ENCODE measurements at places on chromosomes 2 and 18.

DNA sequence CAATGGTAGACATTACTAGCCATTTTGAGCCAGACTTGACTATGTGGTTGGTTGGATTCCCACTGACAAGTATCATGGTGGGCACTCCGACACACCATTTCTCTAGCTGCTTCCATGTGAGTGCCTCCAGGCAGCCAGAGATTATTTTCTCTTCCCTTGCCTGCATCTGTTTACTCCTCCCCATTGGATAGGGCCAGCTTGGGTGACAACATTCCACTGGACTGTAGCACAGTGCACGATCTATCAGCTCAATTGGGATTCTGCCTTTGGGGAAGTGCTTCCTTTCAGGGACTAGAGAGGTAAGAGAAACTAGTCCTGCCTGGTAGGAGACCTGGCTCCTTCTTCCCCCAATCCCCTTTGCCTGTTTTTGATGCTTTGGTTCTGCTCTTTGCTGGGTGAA is 49.0 kb upstream of the MAP4K3 start:
- DNase-seq = no peak

DNA sequence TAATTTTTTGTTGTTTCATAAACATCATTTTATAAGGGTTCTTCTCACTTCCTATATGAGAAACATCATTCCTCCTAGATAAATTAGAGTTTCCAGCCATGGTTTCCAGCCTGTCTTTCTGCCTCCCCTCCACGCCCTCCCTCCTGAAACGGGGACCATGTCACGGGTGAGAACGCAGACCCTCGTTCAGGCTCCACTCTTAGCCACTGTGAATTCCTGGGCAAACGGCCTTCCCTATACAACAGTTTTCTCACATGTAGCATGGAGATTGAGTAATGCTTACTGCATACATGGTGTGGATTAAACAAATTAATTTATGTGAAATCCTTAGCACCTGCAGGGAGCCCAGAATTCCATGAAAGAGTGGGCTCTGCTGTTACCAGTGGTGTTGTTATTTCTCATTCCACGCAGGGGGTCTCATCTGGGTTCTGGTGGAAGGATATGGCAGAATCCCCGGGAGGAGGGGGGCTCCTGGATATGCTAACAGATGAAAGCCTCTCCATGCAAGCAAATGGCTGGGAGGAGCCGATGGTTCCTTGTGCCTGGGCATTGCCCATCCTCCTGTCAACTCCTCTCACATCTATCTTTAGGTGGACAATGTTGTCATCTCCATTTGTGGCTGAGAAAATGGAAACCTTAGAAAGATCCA is 54.0 kb upstream of the TWIST2 start:
- DNase-seq = no peak

DNA sequence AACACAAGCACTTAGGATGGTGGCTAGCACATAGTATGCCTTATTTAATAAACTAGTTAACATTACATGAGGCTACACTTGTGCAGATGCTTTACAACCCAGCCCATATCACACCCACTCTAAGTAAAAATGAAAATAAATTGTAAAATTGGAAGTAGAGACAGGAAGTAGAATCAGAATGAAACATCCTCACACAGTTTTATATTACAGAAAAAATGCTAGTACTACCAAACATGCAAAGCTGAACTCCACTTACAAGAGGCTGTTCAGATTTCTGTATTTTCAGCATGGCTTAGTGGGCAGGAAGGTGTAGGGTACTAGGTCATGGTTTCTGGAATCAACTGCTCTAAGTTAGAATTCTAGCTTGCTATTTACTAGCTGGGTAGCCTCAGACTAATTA is 18.2 kb upstream of the CRIM1 start:
- no peak for DNase-seq

- no peak for DNase-seq
These were observed 323.6 kb upstream of the HS6ST1 start for GRCh38 chr2:128642316-128642715.

- DNase-seq = no peak
These were observed 277.1 kb upstream of the NRP2 start for GRCh38 chr2:205405194-205405593.

DNA sequence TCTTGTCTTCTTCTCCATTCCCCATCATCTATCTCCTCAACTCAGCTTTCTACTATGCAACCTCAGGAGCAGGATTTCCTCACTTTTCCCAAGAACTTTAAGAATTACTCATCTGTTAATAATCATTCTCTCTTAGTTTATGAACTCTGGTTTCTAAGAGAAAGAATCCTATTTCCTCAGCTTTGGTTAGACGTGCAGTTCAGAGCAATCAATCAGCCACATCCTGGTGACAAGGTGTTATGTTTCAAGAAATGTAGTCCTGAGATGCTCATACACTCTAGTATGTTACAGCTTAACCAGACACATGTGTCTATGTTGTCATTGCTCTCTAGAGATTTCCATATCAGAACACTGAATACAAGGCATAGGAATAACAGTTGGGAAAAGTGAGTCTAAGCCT is 277.9 kb downstream of the MBD2 start:
- no peak for DNase-seq

DNA sequence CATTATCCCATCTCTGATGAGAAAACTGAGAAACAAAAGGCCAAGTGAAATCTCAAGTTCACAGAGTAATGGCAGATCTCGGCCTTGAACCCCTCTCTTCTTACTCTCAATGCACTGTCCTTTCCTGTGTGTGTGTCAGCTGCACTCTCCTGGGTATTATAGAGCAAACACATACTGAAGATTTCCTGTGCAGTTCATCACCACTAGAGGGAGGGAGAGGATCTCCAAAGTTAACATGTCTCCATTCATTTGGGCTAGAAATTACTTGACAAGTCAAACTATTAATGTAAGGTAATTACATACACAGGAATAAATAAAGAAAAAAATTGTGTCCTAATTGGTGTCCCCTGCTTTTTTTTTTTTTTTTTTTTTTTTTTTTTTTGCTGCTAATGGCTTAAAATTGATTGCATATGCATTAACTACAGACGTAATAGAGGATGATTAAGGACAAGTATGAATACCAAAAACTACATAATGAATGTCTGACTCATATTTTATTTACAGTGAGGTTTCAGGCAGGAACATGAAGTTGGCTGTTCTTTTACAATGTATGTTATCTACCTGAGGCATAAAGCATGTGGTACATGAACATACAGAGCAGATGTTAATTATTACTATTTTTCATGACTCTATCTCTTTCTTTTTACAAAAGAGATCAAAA is 269.2 kb downstream of the NYAP2 start:
- peak; percentile 12 for DNase-seq

DNA sequence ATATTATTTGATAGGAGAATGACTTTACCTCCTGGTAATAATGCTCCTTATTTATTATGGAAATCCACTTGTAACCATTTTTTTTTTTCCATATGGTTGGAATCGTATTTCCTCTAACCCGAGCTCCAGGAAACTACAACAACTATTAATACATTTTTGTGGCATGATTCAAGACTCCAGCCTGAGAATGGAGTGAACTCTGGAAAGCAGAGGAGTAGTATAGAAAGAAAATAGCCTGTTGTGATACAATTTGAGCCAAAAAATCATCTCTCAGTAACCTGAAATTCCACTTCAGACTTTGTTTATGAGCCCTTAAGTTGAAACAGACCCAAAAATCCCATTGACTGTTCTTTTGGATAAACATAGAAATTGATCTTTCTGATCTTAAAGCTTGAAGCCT is 921.1 kb downstream of the SOCS6 start:
- DNase-seq = no peak

DNA sequence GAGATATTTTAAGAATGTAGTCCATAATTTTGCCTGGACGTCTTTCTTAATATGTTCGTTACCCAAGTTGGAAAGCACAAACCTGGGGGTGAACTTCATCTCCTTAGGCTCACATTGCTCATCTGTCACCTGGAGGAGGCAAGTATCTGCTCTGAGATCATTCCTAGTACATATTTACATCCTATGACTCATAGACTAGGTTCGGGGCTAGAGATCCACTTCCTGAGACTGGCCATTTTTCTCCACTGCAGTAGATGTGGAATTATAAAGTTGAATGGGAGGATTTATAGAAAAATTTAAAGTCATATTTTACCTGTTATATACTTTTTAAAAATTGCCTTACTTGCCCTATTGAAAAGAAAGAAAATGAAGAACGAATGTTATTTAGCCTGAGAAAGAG is 77.5 kb upstream of the PROKR1 start:
- DNase-seq = no peak

GRCh38 chr18:9897129-9897528 is 11.4 kb downstream of the TXNDC2 start:
- DNase-seq = no peak

GRCh38 chr2:75844651-75845050 is 133.9 kb upstream of the GCFC2 start:
- peak; percentile 19 for DNase-seq

GRCh38 chr2:127645395-127646291 is at the start of gene GPR17:
TSS of gene GPR17 (plus strand) at chr2:127646153. CDS start at chr2:127650736, 4,583 bp downstream.
- DNase-seq = no peak

All from GM12878 (cell line).